Central memory CD8-positive, alpha-beta T cell (primary cell): ENCODE measurements at places on chromosomes 3 and 15.

GRCh38 chr3:14719006-14719405 lies 44.1 kb downstream of the C3orf20 start:
- H3K27me3 ChIP-seq: no peaks in the 10 kb centered on the region
- H3K4me3 ChIP-seq: no peak overlapping the region
- no peaks in the 10 kb centered on the region for H3K36me3 ChIP-seq
- no peak overlapping the region for H3K27ac ChIP-seq
- no peak for DNase-seq

DNA sequence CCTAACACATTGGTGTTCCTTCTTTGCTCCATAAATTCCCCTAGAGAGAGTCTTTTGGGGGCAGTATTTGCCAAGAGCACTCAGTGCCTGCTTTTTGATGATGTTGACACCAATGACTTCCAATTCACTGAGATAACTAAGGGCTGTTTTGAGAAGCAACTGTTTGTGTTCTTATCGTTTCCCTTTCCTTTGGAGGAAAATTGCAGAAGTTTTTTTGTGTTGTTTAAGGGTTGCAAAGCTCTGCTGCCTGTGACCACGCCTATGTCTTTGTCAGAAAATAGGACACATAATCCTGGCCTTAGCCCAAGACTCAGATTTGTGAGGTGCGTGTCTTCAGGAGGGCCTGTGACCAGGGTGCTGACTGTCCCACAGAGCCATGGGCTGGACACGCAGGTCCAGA lies 99.6 kb downstream of the FAM43A start:
- H3K27ac ChIP-seq: no peak overlapping the region
- H3K4me3 ChIP-seq: no peak overlapping the region
- DNase-seq: no peak
- H3K4me1 ChIP-seq: no peaks in the 10 kb centered on the region
- H3K36me3 ChIP-seq: no peaks in the 10 kb centered on the region

GRCh38 chr15:62999923-63000561 lies 42.5 kb upstream of the TPM1 start:
- H3K27me3 ChIP-seq: peaks cover 19% of the 10 kb centered on the region
- no peak for DNase-seq
- no peaks in the 10 kb centered on the region for H3K4me1 ChIP-seq
- no peak overlapping the region for H3K4me3 ChIP-seq
- H3K36me3 ChIP-seq: peaks cover 2% of the 10 kb centered on the region

GRCh38 chr15:31266712-31267111 lies 59.9 kb upstream of the KLF13 start:
- no peaks in the 10 kb centered on the region for H3K27me3 ChIP-seq
- no peak for DNase-seq
- H3K4me3 ChIP-seq: peak overlapping the region; percentile 63

DNA sequence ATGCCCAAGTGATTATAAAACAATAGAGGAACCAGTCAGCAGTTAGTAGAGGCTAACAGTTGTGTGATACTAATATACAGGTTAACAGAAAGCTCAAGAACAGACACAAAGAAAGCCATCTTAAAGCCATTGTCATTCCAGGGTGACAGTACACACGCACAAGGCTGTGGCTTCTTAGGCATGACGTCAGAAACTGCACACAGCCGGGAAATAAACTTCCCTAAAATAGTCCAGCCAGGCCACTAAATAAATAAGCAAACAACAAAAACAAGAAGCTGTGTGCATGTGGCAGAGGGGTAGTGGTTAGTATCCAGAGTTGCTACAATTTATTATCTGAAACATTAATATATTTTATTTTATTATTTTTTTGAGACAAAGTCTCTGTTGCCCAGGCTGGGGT lies 49.8 kb downstream of the PPCDC start:
- no peak overlapping the region for H3K27ac ChIP-seq
- DNase-seq: no peak
- no peaks in the 10 kb centered on the region for H3K36me3 ChIP-seq
- no peaks in the 10 kb centered on the region for H3K27me3 ChIP-seq
- H3K4me3 ChIP-seq: no peak overlapping the region

- H3K36me3 ChIP-seq: peaks cover 3% of the 10 kb centered on the region
- peaks cover 24% of the 10 kb centered on the region for H3K4me1 ChIP-seq
- no peak overlapping the region for H3K27ac ChIP-seq
- DNase-seq: no peak
- H3K27me3 ChIP-seq: no peaks in the 10 kb centered on the region
These were observed 27.1 kb downstream of the DUOX1 start for GRCh38 chr15:45156744-45157455.

GRCh38 chr3:164940745-164941144 lies 137.6 kb downstream of the SI start:
- no peak overlapping the region for H3K27ac ChIP-seq
- H3K4me1 ChIP-seq: no peaks in the 10 kb centered on the region
- H3K36me3 ChIP-seq: peaks cover 2% of the 10 kb centered on the region
- no peak for DNase-seq
- no peak overlapping the region for H3K4me3 ChIP-seq

- peak overlapping the region; percentile 82 for H3K4me3 ChIP-seq
- peaks cover 10% of the 10 kb centered on the region for H3K36me3 ChIP-seq
- peaks cover 20% of the 10 kb centered on the region for H3K4me1 ChIP-seq
- peak overlapping the region; percentile 68 for H3K27ac ChIP-seq
- DNase-seq: no peak
These were observed 469 bp downstream of the MAP6D1 start for GRCh38 chr3:183824761-183825455.

DNA sequence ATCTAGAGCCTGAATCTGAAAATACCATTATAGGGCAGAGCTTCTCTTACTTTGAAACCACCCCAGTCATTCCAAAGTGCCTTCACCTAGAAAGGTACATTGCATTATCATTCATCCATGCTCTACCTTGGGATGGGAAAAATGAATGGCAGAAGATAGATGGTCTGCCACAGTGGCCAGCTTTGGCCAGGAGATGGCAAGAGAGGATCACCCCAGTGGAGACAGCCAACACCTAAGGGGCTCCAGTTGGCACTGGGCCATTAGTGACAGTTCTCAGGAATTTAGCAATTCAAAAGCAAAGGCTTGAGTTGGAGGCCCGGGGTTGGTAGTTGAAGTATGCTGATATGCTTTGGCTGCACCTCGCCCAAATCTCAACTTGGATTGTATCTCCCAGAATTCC lies 253.6 kb upstream of the MRPL3 start:
- peaks cover 33% of the 10 kb centered on the region for H3K27me3 ChIP-seq
- H3K4me1 ChIP-seq: no peaks in the 10 kb centered on the region
- no peaks in the 10 kb centered on the region for H3K36me3 ChIP-seq
- H3K27ac ChIP-seq: no peak overlapping the region
- no peak for DNase-seq

- DNase-seq: no peak
- no peaks in the 10 kb centered on the region for H3K4me1 ChIP-seq
- no peak overlapping the region for H3K4me3 ChIP-seq
- peaks cover 9% of the 10 kb centered on the region for H3K27me3 ChIP-seq
These were observed 95.6 kb downstream of the DHX36 start for GRCh38 chr3:154228561-154229216.

DNA sequence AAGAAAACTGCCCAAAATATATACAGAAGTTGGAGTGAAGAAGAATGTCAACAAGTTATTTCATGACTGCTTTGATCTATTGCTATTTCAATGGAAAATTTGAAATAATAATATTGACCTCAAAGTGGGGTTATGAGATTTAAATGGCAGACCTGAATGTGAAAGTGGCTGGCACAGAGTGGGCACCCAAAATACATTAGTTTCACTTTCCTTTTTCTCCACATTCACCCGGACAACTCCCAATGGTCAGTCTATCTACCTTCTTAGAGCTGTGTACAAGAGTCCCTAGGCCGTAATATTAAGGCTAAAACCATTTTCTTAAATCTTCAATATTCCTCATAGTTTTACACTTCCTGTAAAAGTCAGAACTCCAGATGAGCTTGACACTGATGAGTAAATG lies 61.6 kb upstream of the ETV5 start:
- no peak for DNase-seq
- H3K27me3 ChIP-seq: peaks cover 23% of the 10 kb centered on the region
- H3K36me3 ChIP-seq: no peaks in the 10 kb centered on the region
- no peak overlapping the region for H3K4me3 ChIP-seq
- no peak overlapping the region for H3K27ac ChIP-seq
- no peaks in the 10 kb centered on the region for H3K4me1 ChIP-seq

DNA sequence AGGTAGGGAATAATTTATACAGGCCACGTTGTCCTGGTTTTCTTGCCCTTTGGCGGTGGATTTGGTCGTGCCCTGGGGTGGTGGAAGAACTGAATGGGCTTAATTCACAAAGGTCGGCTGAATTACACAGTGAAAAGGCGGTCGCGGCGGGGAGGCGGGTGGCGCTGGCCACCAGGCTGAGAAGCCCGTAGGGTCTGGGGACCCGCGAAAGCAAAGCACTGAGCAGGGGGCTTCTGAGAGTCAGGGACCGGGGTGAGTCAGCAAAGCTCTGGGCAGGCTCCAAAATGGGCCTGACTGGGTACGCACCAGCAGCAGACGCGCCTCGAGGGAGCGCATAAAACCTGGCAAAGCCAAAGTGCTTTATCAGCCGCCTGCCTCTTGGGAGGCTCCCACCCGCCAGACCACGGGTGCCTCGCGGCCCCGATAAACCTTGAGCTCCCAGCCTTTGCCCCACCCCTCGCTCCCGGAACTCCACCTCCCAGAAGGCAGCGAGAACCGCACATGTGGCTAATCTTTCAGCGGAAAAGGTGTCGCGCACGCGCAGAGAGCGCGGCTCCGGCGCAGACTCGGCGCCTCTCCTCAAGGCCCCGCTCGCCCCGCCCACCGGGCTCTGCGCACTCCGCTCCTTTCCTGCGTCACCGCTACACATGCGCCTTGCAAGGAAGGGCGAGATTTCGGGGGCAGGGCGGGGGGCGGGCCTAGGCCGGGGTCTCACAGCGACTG lies 377 bp upstream of the ABCF3 start:
- peak; percentile 99 for DNase-seq
- H3K27ac ChIP-seq: peak overlapping the region; percentile 86
- no peaks in the 10 kb centered on the region for H3K27me3 ChIP-seq

- H3K4me1 ChIP-seq: peaks cover 45% of the 10 kb centered on the region
- DNase-seq: no peak
- peaks cover 2% of the 10 kb centered on the region for H3K36me3 ChIP-seq
- H3K27ac ChIP-seq: no peak overlapping the region
- H3K4me3 ChIP-seq: no peak overlapping the region
These were observed 35.0 kb downstream of the ACAP2 start for GRCh38 chr3:195407531-195408409.

- H3K4me3 ChIP-seq: no peak overlapping the region
- no peaks in the 10 kb centered on the region for H3K36me3 ChIP-seq
- DNase-seq: no peak
- peaks cover 9% of the 10 kb centered on the region for H3K27me3 ChIP-seq
These were observed 91.8 kb upstream of the ALCAM start for GRCh38 chr3:105274958-105275357.

GRCh38 chr3:71942432-71943187 lies 157.7 kb upstream of the PROK2 start:
- no peak for DNase-seq
- no peaks in the 10 kb centered on the region for H3K36me3 ChIP-seq
- H3K27me3 ChIP-seq: peaks cover 46% of the 10 kb centered on the region
- no peaks in the 10 kb centered on the region for H3K4me1 ChIP-seq

DNA sequence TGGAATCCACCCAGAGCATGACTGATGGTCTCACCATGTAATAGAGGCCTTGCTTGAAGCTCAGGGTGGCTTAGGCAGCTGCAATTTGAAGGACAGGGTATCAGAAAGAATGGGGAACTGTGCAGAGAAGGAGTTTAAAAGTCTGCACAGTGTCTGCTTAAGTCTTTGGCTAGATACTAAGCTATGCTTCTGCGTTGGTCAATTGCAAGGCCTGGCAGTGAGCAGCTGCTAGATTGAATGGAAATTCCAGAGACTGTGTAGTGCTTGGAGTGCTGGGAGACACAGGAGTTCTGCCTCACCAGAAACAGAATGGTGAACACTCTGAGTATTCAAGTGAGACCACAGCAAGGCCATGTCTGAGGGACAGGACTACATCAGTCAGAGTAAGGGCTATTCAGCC lies 17.3 kb upstream of the ATP10A start:
- DNase-seq: no peak
- H3K27me3 ChIP-seq: no peaks in the 10 kb centered on the region
- no peak overlapping the region for H3K27ac ChIP-seq
- H3K4me1 ChIP-seq: no peaks in the 10 kb centered on the region
- H3K4me3 ChIP-seq: no peak overlapping the region
- H3K36me3 ChIP-seq: no peaks in the 10 kb centered on the region

GRCh38 chr15:37106490-37107001 lies 6.2 kb upstream of the MEIS2 start:
- no peak overlapping the region for H3K27ac ChIP-seq
- no peak for DNase-seq
- H3K4me3 ChIP-seq: no peak overlapping the region
- H3K27me3 ChIP-seq: peaks cover 97% of the 10 kb centered on the region
- peaks cover 18% of the 10 kb centered on the region for H3K4me1 ChIP-seq

- no peak overlapping the region for H3K4me3 ChIP-seq
- DNase-seq: no peak
- peaks cover 4% of the 10 kb centered on the region for H3K36me3 ChIP-seq
- H3K4me1 ChIP-seq: peaks cover 29% of the 10 kb centered on the region
- H3K27me3 ChIP-seq: no peaks in the 10 kb centered on the region
- H3K27ac ChIP-seq: no peak overlapping the region
These were observed 277.6 kb downstream of the LPP start for GRCh38 chr3:188431553-188431952.

DNA sequence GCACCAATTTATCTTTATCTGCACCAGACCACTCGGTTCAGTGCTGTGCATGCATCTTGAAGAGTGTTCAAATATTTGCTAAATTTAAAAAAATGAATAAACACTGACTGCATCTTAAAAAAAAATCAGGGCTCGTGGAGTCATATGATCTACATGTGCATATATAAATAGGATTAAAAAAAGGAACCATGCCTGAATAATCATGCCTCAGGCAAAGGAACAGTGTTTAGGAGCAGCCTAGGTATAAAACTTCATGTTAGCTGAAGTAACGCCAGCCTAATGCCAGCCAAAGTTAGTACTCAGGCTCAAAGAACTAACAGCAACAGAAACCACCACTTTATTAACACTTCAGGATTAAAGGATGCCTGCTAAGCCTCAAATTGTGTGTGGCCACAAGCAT lies 9.5 kb downstream of the ABCC5 start:
- H3K4me1 ChIP-seq: no peaks in the 10 kb centered on the region
- peaks cover 17% of the 10 kb centered on the region for H3K36me3 ChIP-seq
- H3K4me3 ChIP-seq: no peak overlapping the region
- DNase-seq: no peak
- H3K27me3 ChIP-seq: no peaks in the 10 kb centered on the region
- no peak overlapping the region for H3K27ac ChIP-seq

DNA sequence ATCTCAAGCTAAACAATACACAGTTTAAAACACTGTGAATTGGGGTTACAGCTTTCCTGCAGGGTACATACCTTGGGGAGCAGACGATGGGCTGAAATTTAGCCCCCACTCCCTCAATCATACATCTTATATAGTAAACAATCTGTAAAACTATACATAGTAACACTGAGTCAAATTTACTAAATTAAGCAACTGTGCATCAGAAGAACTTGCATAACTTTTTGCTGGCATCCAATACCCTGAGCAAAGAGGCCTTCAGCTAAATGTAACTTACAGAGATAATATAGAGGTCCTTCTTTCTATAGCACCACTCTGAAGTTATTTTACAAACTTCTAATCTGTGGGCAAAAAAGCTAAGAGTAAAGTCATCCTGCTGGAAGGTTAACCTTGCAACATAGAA lies 603.6 kb upstream of the TGFBR2 start:
- no peak overlapping the region for H3K4me3 ChIP-seq
- no peaks in the 10 kb centered on the region for H3K4me1 ChIP-seq
- no peaks in the 10 kb centered on the region for H3K27me3 ChIP-seq
- no peak for DNase-seq
